ENCODE measurements at places on chromosomes 2 and 18.

DNA sequence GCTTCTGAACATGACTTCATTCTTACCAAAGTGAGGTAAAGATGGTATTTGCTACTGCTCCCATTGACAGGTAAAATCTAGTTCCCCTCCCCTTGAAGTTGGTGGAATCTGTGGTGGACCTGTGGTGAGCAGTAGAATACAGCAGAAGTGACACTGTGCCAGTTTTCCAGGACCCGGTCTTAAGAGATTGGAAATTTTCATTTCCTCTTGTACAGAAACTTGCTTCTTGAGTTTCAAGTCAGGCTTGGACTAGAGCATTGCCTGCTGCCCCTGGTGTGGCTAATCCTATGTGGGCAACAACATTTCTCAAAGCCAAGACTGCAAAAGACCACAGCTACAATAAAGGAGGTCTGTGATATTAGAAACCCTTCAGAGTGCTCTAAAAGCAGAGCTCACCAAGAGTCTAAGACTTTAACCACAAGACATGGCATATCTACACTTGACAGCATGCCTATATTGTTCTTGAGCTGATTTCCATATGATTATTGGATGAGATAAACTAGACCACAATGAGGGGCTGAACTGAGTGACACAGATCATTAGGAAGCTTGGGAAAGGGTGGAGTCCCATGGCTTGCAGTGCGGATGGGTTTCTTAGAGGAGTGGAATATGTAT lies 458.1 kb downstream of the BCL11A start:
- no peak for DNase-seq

- DNase-seq = no peak
Measured at GRCh38 chr2:223989206-223989855, 32.1 kb downstream of the MRPL44 start.

DNA sequence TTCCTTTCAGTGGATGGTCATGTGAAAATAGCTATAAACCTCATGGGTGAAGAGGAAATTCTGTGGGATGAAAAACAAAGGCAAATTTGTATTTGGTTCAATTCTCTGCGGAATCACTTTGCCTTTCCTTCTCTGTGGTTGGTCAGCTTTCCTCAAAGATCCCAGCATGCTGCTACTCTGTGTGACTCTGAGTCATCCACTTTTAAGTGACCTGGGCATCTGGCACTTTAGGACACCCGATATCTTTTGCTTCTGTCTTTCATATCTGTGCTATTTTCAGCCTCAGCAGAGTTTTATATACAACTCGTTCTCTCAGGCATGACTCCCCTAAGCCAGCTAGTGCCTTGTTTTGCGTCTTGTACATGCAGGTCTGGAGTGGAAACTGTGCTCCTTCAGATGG lies 217.0 kb upstream of the PIEZO2 start:
- DNase-seq = no peak

GRCh38 chr2:230076819-230077218 lies 8.1 kb upstream of the SLC16A14 start:
- DNase-seq = no peak

GRCh38 chr2:71614976-71615766 lies 161.8 kb downstream of the DYSF start:
- no peak for DNase-seq

Measured in germinal center (tissue), 1 donor.